NCI-H2081 treated with DMSO at 0.1 percent for 48 hours (cell line): ENCODE measurements at places on chromosomes 7 and 10.
A peak's percentile ranks its signal among the peaks of the same experiment; 100 is the strongest.

- no peak for DNase-seq
These were observed 1123.5 kb upstream of the AUTS2 start for GRCh38 chr7:68474661-68475216.

DNA sequence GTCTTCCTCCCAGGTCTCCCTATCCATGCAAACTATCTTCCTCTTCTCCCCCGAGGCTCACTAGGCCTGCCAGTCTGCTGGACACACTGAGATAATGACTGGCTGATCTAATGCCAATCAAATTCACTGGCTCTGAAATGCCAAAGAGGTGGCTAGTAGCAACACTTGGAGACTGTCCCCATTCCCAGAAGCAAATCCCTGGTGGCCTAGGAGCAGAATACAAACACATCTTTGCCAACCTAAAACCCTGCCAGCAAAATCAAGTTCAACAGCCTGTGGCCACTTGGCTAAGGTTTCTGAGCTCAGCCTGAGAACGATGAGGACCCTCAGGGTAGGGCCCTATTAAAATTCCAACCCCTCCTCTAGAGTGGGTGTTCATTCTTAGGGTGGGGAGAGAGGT is 46.6 kb downstream of the SH3PXD2A start:
- DNase-seq, result no peak

GRCh38 chr7:94247970-94248369 is 146.7 kb upstream of the COL1A2 start:
- no peak for DNase-seq

DNA sequence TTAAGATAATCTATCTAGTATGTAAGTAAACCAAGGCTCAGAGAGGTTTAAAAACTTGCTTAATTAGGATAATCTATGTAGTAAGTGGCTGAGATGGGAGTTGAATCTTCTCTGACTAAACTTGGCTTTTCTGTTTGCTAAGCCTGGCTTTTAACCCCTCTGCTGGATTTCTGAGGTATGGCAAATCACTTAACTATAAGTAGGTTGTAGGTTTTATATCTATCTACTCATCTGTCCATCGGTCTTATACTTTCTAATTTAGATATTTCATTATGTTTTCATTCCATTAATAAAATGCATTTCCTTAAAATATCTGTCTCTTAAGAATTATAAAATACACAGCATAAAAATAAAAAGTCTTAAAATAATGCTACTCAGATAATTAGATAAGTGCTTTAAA is 59.4 kb downstream of the ST7 start:
- DNase-seq, result no peak

DNA sequence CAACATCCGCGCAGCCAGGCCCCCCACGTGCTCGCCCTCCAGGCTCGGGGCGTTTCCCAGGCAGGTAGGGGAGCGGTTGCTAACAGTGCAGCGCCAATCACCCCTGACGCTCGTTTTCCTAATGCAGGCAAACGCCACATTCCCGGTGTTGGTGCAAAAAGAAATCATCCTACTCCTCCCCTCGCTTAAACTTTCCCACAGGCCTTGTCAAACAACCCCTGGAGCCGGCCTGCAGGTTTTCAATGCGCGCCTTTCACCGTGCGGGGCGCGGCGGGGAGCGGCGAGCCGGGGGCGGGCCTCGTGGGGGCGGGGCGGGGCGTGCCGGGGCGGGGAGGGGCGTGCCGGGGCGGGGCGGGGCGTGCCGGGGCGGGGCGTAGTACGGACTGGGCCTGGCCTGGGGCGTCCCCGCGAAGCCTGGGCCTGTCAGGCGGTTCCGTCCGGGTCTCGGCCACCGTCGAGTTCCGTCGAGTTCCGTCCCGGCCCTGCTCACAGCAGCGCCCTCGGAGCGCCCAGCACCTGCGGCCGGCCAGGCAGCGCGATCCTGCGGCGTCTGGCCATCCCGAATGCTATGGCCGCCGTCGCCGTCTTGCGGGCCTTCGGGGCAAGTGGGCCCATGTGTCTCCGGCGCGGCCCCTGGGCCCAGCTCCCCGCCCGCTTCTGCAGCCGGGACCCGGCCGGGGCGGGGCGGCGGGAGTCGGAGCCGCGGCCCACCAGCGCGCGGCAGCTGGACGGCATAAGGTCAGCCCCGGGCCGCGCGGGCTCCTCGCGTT is at the start of gene ECHDC3:
ECHDC3 (plus strand) TSS at position 374 of the 770 bp plus-strand sequence; CDS start at position 569, 195 bp downstream.
- DNase-seq, result no peak

DNA sequence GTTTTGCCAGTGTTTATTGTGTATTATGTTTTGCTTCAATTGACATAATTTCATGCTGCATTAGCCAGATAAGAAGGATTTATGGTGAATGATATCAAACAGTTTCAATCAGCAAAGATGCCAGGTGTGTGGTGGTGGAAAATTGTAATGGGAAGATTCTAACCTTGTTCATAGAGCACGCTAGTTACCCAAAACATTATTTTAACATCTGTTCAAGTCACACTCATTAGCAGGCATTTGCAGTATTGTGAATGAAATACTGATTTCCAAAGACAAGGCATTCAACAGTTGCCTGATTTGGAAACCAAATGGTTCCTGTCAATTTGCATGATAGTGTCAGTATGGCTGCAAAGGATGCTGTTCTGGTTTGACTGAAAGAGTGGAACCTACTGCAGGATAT is 129.7 kb downstream of the EPC1 start:
- DNase-seq, result no peak

GRCh38 chr7:45057878-45058277 is 30.9 kb downstream of the NACAD start:
- no peak for DNase-seq

DNA sequence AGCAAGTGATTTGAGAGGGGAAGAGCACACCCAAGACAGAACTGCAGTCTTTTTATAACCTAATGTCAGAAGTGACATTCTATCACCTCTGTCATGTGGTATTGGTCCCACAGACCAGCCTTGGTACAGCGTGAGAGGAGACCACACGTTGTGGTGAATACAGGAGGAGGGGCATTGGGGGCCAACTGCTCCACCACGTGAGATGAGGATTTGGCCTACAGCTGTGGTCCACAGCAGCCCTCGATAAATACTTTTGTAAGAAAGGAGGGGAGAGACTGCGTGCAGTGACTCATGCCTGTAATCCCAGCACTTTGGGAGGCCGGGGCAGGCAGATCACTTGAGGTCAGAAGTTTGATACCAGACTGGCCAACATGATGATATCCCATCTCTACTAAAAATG is 243.1 kb downstream of the FGFR2 start:
- DNase-seq, result no peak

- no peak for DNase-seq
These were observed 1.4 kb upstream of the CUX1 start for GRCh38 chr7:101815826-101816594.

GRCh38 chr7:98802088-98802780 is 67.6 kb downstream of the TMEM130 start:
- peak; percentile 42 for DNase-seq

GRCh38 chr10:60403168-60403873 is 13.6 kb upstream of the ANK3 start:
- no peak for DNase-seq

GRCh38 chr10:76546411-76546810 is 1091.2 kb downstream of the KCNMA1 start:
- no peak for DNase-seq

GRCh38 chr7:50857804-50858489 is 75.3 kb upstream of the GRB10 start:
- DNase-seq, result no peak
